ENCODE measurements at places on chromosomes 5 and 9.

GRCh38 chr9:81532251-81532650, 157.1 kb downstream of the TLE1 start:
- DNase-seq = no peak

GRCh38 chr5:98656796-98657195, 116.7 kb upstream of the RGMB start:
- no peak for DNase-seq

GRCh38 chr5:124157320-124157719, 589.1 kb downstream of the ZNF608 start:
- no peak for DNase-seq

DNA sequence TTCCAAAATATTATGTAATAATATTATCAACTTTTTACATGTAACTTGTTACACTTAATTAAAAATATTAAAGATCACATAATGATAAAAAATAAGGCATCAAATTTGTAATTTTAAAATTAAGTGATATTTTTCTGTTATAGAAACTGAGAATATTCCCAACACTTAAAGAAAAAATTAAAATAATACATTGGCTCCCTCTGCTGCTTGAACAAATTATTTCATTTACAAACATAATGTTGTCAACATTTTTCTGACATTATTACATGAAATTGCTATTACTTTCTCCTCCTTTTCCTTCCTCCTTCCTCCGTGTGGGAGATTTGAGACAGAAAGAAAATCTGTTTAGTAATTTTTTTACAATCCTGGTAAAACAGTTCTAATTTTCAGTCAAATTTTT, 42.3 kb downstream of the RNF180 start:
- DNase-seq = no peak

DNA sequence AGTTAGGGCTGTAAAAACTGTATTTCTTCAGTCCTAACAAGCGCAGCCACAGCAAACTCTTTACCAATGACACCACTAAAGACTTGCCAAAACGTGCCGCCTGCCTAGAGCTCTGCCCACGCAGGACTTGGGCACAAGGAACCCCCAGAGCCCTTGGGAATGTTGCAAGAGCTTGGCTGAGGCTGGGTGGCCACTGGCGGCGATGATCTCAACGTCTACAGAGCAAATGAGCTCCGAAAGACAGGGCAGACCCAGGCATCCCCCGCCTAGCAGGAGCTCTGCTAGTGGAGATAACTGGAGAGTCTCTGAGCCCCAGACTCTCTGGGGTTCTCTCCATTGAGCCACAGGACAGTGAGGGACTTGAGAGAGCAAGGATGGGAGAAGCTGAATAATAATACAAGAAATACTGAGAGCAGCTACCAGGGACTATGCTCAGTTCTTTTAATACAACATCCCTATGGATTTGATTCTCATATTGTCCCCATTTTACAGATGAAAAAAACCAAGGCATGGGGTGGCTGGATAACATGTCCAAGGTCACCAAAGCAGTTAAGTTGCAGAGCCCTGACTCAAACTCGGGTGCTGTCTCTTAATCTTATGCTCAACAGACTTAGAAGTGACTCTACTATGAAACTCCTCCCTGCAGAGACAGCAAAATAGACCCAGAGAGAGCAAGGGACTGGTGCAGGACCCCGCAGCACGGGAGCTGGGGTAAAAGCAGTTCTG, 32.5 kb downstream of the SHB start:
- no peak for DNase-seq

DNA sequence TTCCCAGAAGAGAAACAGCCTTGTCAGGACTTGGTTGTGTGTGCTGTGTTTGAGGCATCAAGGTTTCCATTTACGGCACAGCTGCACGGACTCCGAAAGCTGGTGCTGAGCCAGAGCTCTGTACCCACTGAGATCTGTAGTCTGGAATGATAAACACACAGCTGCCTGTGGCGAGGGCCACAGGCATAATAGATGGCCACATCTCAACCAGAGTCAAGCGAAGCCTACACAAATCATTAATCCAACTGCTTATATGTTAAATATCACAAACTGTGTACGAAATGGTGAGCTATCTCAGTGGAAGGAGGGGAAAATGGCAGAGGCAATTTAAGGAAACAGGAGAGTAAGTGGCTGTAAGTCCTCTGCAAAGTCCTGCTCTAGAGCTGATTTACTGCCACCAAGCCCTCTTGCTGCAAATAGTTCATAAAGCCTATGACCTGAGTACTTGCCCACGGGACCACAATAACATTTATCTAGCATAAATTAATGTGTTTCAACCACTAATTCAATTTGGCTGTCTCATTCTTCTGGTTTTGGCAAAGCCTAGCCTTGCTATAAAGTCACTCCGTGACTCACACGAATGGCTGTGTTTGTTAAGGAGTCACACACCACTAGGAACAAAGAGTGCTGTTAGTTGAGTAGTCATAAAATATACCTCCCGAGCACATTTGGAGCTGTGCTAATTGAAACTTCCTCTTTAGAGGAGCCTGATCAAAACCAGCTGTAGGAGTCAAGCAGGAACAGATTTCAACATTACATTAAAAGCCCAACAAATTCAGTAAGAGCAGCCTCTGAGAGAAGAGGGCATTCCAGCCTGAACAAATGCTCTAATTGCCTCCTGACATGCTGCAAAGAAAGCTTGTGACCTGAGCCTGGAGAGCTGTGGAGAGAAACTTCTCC, 738.6 kb upstream of the ZNF608 start:
- DNase-seq = no peak

DNA sequence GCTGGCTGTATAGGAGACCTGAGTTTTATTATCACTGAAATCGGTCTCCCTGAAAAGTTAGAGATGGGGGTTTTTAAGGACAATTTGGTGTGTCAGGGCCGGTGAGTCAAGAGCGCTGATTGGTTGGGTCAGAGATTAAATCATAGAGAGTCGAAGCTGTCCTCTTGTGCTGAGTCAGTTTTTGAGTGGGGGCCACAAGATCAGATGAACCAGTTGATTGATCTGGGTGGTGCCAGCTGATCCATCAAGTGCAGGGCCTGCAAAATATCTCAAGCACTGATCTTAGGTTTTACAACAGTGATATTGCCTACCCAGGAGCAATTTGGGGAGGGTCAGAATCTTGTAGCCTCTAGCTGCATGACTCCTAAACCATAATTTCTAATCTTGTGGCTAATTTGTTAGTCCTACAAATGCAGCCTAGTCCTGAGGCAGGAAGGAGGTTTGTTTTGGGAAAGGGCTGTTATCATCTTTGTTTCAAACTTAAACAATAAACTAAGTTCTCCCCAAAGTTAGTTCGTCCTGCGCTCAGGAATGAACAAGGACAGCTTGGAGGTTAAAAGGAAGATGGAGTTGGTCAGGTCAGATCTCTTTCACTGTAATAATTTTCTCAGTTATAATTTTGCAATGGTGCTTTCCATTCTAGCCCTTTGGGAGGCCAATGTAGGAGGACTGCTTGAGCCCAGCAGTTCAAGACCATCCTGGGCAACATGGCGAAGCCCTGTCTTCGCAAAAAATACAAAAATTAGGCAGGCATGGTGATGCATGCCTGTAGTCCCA, 31.6 kb upstream of the RFK start:
- no peak for DNase-seq

DNA sequence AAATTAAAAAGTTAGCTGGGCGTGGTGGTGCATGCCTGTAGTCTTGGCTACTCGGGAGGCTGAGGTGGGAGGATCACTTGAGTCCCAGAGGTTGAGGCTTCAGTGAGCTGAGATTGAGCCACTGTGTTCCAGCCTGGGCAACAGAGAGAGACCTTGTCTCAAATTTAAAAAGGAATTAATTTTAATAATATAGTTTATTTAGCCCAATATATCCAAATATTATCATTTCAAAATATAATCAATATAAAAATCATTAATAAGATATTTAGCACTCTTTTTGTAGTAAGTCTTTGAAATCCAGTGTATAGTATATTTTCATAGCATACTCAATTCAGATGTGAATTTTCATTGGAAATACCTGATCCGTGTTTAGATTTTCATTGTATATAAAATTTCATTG, 43.2 kb upstream of the ORM1 start:
- no peak for DNase-seq

GRCh38 chr9:130829762-130830161, 5.3 kb upstream of the ABL1 start:
- no peak for DNase-seq

- DNase-seq = no peak
Observed at GRCh38 chr5:167643631-167644280, 647.7 kb upstream of the WWC1 start.

DNA sequence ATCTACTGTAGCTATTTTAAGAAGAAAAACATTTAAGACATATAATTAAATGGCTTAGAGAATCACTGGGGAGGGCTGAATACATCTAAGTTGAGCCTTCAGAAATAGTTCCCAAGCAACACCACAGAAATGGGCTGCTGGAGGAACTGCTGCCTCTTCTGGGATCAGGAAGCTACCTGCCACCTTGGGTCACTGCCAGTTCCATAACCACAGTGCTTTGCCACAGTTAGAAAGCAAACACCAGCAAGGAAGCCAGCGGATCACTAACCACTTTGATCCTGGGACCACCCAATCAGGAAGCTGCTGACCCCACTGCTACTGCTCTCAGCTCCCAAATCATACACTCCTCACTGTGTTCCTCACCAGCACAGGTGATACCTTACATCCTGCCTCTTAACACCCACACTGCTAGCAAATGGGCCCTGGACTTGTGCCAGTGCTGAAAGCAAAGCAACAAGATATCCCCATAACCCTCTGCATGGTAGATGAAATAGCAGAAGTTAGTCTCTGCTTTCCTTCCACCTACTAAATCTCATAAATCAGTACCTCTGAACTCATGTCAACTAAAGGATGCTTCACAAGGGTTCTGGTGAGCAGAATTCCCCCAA, 346.9 kb downstream of the DEPDC1B start:
- no peak for DNase-seq

GRCh38 chr5:55699041-55699688, 13.0 kb downstream of the SLC38A9 start:
- DNase-seq = no peak

DNA sequence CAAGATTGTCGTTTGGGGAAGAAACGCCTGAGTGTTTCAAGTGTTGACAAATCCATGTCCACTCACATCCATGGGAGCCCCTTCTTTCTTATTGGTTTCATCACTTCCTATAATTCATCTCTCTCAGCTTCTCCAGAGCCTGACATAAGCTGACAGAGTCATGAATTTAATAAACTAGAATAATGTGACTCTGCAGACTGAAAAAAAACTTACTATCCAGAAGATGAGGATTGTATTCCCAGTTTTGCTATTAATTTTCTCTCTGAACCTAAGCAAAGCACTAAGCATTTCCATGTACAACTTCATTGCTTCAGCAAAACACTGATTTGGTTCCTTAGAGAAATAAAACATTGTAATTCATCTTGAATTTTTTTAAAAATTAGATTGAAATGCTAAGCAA, 691.8 kb downstream of the MTRR start:
- DNase-seq = no peak

DNA sequence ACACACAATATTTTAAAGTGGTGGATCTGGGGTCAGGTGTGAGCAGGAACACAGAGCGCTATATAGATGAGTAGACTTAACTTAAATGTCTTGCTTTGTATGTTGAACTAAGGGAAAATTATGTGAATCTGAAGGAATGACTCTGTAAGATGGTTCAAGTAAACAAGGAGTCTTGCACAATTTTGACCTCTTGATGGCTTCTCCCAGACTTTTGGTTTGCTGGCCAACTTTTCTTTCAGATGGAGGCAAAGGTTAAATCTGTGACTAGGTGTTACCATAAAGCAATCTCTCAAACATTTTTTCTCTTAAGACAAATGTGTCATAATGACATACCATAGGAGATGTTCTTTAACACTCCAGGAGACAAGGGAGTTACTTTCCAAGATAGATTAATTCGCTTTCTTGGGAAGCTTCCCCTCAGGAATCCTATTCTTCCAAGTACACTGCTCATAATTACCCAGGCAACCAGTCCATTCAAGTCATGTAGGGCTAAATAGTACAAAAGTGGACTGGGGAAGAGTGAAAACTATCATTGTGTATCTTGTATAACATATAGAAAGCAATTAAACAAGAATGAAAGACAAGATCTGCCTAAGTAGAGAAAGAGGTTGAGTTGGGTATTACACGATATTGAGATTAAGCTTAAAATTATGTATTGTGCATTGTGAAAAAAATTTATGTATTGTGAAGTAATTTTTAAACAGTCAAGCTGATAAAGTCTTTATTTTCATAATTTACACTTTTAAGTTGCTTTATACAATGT, 60.3 kb upstream of the SLC27A6 start:
- no peak for DNase-seq

- no peak for DNase-seq
Observed at GRCh38 chr9:76658510-76659231, 105.6 kb upstream of the PCA3 start.

DNA sequence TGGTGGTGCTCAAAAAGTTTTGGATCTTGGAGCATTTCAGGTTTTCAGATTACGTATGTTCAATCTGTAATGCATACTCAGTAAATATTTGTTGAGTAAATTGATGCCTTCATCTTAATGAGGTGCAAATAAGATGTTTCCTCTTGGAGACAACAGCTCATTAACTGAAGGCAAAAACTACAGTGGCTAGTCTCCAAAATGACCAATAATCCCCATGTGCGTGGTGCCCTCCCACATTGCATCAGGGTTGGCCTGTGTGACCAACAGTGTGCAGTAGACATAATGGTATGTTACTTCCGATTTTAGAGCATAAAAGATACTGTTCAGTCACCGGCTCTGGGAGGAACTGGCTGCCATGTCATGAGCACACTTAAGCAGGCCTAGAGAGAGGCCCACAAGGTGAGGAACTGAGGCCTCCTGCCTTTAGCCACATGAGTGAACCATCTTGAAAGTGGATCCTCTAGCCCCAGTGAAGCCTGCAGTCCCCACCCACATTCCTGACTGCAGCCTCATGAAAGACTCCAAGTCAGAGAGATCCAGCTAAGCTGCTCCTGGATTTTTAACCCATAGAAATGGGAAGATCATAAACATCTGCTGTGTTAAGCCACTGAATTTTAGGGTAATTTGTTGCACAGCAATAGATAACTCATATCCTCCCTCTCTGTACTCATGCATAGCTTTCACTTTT, 55.7 kb downstream of the LIFR start:
- DNase-seq = no peak
